ENCODE measurements at places on chromosomes 4 and X.

GRCh38 chrX:124488412-124489161 is 142.2 kb downstream of the SH2D1A start:
- no peak for DNase-seq

DNA sequence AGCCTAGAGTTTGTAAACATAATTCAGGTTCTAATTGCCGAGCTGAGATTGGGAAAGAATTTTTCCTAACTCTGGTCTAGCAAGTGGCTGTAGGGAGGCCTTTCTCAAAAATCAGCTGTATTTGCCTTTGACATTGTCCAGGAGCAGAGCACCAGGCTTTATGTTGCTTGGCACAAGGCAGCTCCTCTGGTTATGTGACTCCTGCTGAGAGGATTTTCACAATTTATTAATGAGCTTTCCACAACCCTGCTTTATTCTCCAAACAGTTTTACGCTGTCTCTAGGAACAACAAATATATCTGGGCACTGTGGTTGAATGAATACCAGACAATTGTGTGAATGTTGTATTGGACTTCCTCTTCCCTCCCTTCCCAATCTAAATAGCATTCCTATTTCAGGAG is 14.9 kb downstream of the LSM6 start:
- DNase-seq: no peak

- no peak for DNase-seq
These were observed 83.2 kb upstream of the SCML1 start for GRCh38 chrX:17654116-17654515.

- no peak for DNase-seq
These were observed 137.9 kb downstream of the MAGEB17 start for GRCh38 chrX:16305187-16305586.

- DNase-seq: no peak
These were observed 603 bp upstream of the SMS start for GRCh38 chrX:21939906-21940305.

DNA sequence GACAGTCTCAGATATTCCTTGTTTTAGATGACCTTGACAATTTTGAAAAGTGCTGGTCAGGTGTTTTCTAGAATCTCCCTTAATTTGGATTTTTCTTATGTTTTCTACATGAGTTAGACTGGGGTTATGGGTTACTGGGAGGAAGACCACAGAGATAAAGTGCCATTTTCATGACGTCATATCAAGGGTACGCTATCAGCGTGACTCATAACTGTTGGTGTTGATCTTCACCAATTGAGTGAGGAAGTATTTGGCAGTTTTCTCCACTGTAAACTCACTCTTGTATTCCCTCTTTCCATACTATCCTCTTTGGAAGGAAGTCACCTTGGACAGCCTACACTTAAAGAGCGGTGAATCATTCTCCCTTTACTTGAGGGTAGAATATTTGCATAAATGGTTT is 56.9 kb downstream of the MAGEC1 start:
- no peak for DNase-seq

DNA sequence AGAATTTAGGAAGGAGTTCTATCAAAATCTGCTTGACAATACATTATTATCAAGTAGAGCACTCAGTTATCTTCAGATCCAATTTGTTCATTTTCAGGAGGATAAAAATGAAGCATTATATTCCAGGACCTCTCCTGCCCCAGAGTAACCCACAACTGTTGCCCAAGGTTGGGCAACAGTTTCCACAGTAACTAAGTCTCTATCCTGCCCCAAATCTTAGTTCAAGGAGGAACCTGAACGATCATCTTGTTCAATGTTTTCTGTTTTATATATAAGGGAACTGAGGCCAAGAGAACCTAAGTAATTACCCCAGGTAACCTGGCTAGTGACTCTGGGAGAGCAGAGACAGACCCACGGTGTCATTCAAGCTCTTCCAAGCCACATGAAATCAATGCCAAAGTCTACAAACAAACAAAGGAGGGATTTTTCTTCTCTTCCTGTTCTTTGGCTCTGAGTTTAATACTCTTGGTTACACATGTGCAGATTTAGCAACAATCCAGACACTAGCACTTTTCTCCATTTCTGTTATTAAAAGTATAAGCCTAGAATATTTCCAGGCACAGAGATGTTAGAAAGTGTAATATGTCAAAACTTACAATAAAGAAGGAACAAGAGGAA is 105.6 kb downstream of the C4orf51 start:
- no peak for DNase-seq

DNA sequence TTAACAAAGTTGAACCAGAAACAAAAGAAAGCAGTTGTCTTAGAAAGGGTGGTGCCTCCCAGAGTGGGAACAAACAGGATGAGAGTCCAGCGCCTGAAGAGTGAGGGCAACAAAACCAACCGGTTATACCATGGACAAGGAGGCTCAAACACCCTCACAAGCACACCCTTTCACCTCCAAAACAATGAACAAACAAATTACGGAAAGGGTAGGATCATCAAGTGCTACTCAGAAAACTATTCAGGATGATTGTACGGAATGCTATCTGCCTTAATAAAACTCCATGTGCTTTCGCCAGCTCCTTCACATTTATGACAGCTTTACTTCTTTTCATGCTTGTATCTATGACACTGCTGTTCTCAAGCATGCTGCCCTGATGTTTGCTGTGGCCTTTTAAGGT is 26.8 kb downstream of the SLC39A8 start:
- no peak for DNase-seq

- DNase-seq: no peak
These were observed 164.4 kb downstream of the FBXO8 start for GRCh38 chr4:174119051-174119450.

DNA sequence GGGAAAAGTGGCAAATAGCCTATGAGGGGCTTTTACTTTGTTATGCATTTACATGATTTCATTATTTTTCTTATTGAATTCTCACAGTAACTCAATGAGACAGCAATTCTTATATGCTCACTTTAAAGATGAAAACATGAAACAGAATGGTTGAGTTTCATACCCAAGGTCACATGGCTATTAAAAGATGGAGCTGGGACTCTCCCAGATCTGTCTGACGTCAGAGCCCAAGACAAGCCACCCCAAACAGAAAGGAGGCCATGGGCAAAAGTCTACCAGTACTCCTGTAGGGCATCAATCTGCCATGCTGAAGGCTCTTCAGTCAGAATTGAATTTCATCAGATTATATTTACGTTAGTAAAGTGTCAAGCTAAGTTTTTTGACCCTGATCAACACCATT is 13.2 kb downstream of the HSD17B11 start:
- no peak for DNase-seq

All from omental fat pad (tissue), 4 donors.